ENCODE measurements at places on chromosomes 6 and 20. TPM values are rescaled to one million over a fixed set of nuclear protein-coding genes. Genes with fewer than 3 reads are reported as not detected.

DNA sequence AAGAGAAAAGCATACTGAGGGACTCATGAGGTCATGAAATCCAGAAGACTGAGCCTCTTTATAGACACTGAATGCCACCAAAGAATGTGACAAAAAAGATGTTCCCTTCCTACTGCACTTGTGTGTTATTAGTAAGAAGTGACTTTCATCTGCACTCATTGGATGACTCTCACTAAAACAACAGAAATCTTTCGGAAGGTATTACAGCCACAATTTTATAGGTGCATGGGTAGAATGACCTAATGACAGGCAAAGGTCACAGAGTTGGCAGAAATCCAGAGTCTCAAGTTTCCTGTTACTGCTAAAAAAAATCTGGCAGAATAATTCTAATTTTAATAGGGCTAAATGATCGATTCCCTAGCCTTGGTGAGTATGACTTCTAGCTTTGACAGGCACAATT lies 13.3 kb downstream of the PKHD1 start:
- DNase-seq: no peak

GRCh38 chr20:63035603-63036185 lies 28.9 kb upstream of the BHLHE23 start:
- DNase-seq: no peak

Gene SLC17A3
- polyA plus RNA-seq: not detected

GRCh38 chr20:1324598-1325172 lies 4.3 kb downstream of the SDCBP2 start:
- no peak for DNase-seq

DNA sequence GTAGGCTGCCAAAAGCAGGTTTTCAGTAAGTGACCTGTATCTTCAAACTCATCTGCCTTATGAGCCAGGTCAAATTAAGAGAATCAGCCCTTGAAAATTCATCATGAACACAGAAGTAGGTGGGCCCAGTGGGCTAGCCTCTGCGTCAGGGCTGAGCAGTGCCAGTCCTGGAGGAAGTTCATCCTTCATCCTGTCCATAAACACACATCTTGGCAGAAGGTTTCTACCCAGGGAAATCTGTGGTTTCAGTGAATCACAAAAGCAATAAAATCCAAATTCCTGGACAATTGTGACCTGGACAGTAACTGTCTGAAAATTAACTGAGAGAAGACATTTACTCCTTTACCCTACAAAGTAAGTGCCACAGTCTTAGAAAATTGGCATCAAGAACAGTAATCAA lies 72.4 kb downstream of the ATG5 start:
- no peak for DNase-seq

GRCh38 chr20:24892522-24892921 lies 56.5 kb upstream of the CST7 start:
- no peak for DNase-seq

- no peak for DNase-seq
Observed at GRCh38 chr6:32941214-32941768, 463 bp upstream of the HLA-DMB start.

DNA sequence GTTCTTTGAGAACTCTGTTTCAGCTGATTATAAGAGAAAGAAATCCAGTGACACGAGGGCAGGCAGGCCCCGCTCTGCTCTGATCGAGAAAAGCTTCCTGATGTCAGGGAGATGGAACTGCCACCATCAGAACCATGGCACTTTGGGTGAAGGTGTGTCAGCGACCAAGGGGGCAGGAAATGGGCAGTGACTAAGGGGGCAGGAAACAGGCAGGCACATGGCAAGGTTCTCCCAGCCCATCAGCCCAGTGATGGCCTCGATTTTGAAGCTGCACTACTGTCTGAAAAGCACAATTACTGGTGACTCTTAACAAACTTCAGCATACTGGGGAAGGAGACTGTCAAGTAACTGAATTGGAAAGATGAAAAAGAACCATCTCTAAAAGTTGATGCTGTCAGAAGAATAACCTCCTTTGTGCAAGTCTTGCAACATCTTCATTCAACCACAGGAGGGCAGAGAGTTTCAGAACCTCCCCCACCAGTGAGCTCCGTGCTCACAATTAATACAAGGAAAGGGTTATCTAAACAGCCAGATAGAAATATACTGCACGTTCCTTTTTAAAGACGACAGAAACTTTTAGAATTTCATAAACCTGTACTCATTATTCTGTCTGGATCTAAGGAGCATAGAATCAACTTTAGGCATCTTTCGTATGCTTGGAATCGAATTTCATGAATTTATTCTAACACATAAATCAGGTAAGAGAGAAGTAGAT lies 39.1 kb downstream of the TMX4 start:
- DNase-seq: no peak

Gene PAQR8
- polyA plus RNA-seq: 0.55 TPM

- no peak for DNase-seq
Observed at GRCh38 chr20:23227976-23228375, 122.6 kb upstream of the NXT1 start.

Gene TGM3
- not detected for polyA plus RNA-seq

DNA sequence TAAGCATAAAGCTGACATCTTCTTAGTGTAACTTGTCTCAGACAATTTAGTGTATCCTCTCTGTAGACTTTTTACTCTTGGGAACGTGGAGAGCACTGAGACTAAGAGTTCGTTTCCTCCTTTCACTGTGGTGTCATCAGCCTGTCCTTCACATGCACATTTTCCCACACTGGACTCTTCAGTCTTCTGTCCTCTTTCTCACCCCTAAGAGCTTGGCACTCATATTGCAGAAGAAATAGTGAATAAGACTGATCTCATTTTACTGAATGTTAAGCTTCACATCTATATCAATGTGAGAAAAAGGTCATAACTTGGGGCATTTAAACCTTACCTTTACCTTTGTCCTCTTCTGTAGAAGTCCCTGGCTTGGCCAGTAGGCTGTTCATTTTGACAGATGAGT lies 25.6 kb downstream of the FUCA2 start:
- DNase-seq: no peak

DNA sequence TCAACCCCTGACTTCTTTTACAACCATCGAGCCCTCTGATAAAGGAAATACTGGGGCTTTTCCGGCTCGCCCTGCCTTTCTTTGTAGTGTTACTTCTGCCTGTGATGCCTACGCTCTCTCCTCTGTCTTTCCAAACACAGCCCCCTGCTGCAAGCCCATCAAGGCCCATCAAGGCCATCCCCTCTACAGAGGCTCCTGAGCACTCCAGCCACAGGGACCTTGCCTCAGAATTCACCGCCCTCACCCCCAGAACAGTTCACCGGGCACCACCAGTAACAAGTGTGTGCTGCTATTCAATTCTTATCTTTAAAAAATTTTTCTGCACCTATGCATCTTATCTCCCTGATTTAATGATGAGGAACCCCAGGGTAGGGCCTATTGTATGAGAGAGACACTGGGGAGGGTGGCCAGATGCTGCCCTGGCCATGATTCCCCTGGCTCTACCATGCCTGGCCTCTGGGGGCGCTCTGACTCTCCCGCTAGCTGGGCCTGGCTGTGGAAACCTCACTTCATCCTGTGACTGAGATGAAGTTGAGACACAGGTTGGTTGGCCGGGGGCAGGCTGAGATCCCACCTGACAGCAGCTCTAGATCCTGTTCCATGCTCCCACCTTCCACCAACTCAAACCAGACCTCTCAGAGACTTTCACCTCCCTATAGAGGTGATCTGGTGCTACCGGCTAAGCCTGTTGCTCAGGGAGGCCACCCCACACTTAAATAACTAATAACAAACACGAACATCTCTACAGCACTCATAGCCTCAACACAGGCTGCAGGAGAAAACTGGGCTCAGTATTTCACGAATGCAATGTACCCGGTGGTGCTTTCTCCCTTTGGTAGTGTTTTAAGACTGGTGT lies 19.2 kb upstream of the GLP1R start:
- DNase-seq: no peak

Gene TRIM15
- not detected for polyA plus RNA-seq

GRCh38 chr20:47326658-47327268 lies 29.7 kb downstream of the ZMYND8 start:
- no peak for DNase-seq

Gene GLP1R
- not detected for polyA plus RNA-seq

DNA sequence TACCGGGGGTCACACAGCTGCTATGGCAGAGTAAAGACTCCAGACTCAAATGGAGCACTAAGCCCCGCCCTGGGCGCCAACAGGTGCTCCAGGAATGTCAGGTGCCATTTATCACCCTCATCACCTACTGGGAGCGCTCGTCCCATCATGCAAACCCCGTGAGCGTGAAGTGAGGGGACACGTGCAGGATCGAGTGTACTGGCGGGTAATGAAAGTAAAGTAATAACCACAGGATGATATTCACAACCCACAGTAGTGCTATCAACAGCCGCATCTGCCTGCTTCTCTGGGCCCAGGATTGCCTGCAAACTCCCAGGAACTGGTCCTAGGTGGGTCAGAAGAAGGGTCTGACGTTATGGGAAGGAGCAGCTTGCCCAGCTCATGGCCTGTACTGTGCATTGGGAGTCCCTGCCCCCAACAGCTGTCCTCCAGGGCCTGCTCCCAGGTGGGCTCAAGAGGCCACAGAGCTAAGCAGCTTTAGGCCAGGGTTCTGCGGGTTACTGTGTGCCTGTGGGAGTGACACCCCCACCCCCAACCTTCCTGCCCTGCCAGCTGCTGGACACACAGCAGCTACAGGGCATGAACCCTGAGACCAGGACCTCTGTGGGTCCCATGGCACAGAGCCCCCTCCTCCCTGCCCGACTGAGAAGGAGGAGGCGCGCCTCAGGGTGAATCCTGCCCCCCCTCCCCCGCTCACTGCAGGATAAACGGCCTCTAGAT lies 120.5 kb upstream of the SULF2 start:
- DNase-seq: no peak

Gene MCM8
- 2.9 TPM for polyA plus RNA-seq

DNA sequence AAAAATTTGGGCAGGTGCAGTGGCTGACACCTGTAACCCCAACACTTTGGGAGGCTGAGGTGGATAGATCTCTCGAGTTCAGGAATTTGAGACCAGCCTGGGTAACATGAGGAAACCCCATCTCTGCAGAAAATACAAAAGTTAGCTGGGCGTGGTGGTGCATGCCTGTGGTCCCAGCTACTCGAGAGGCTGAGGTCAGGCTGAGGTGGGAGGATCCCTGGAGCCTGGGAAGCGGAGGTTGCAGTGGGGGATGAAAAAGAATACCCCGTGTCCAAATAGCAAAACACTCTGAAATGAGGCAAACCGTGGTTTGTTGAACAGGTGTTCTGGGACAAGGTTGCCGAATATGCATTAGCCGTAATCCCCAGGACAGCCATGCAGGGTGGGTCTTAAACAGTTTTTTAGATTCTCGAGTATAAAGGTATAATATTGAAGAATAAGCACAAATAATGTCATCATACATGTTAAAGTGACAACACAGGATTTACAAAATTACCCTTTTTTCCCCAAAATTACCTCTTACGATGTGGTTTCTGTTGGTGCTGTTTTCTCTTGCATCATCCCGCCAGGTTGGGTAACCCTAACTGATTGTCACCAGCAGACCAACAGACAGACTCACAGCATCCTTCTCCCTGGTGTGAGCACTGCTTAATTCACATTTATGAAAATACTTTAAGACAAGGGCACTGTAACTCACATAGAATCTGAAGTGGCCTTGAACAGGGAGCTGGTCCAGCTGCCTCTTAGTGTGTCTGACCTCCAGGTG lies 9.1 kb downstream of the DNAJC5 start:
- no peak for DNase-seq

DNA sequence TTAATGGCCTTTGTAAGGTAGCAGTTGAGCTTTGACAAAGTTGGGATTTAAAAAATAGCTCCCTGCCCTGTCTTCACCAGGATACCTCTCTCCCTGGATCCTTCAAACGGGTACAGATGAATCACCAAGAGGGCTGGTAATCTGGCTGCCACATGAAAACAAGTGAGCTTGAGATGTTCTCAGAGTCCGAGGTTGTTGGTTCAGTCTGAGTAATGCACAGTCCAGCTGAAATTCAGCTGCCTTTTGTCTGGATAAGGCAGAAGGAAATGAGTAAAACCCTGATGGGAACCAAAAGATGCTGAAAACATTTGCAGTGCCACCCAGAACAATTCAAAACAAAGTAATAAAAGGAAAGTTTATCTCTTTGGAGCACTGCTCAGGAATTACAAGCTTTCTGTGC lies 86.8 kb downstream of the GJA1 start:
- DNase-seq: no peak

DNA sequence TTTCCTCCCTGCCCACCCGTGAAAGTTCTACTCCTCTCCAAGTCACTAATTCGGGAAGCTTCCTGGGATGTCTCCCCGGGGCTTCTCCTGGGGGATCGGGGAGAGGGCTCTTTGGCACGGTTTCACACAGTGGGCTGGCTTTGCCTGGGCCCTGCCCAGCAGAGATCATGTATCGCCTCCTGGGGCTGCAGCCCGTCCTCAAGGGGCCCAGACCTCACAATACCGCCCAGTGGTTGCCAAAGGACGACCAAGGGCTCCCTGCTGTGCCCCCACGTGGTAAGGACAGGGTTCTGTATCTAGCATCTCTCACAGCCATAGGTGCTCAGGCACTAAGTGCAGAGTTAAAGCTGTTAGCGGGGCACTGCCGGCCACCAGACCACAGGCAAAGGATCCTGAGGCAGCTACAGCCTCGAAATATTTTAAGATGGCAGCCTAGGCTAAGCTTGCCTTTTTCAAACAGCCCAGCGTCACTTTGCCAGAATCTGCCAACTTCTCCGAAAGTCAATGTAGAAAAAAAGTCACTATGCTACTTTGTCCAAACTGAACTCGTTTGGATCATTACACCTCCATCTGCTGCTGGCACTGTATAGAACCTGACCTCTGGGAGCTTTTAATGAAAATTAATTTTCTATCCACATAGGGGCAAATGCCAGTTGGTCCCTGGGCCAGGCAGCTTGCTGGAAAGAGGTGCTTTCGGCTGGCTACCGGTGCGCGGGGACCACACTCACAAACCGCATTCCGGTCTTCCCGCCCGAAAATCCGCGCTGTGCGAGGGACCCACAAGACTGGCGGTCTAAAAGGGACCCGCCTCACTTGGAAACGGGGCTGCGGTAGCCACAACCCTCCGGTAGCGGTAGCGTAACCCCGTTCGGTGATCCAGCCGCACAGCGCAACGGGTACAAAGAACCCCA lies 1.3 kb upstream of the NNAT start:
- no peak for DNase-seq

DNA sequence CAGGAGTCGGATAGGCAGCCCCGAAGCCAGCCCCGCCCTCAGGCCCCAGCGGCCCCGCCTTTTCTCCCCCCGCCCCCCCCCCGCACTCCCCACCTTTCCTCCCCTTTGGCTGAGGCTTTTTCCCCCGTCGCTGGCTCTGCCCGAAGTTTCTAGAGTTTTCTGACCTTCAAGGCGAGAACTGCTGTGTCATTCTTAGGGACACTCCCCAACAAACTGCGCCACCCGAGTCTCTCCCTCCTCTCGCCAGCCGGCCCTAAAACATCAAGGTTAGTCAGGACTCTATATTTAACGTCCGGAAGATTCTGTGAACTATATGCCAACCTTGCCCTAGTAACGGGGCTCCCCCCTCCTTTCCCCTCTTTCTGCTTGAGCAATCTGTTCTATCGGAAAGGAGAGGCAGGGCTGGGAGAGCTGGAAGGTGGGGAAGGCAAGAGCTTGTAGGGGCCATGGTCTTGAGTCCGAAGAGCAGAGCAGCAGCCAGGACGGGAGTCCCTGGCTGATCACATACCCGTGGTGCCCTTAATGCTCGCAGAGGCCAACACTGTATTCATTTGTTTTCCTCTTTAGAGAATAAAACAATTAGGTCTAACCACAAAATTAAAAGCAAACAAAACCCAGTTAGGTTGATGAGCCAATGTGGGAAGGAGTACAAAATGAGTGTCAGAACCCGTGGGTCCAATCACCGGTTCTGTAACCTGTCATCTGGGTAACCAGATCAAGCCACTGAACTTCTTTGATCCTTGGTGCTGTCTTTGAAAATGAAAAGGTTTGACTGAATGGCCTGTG lies 5.3 kb upstream of the HSPA1B start:
- peak; percentile 87 for DNase-seq
